ENCODE measurements at places on chromosomes 3 and 15.

GRCh38 chr3:14508966-14509795 lies 31.0 kb downstream of the GRIP2 start:
- peak; percentile 55 for DNase-seq

DNA sequence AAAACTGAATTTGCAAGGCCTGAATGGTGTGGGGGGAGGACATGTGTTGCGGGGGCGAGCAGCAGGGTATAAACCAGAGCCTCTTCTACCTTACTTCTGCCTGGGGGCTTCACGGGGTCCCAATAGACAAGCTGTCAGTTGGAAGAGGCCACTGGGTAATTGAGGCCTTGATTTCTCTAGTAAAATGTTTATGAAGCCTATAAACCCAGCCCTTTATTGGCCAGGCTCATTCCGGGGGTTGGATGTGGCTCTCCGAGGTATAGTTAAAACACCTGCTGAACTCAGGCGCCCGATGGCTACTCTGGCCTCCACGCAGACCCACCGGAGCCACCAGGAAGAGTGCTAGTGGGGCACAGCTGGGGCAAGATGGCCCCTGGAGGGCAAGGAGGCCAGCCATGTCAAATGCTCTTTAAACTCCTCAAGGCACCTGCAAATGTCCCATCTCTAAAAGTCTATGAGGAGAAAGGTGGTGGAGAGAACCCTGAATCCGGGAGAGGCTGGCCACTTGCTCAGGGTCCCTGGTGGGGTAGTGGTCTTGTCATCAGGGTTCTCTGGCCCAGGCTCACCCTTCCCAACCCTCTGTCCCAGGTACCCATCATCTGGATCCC lies 34.3 kb downstream of the IGDCC3 start:
- DNase-seq = no peak

GRCh38 chr3:187271582-187271981 lies 20.0 kb downstream of the MASP1 start:
- DNase-seq = no peak

- no peak for DNase-seq
Measured at GRCh38 chr15:67006083-67007065, 59.0 kb upstream of the SMAD3 start.

DNA sequence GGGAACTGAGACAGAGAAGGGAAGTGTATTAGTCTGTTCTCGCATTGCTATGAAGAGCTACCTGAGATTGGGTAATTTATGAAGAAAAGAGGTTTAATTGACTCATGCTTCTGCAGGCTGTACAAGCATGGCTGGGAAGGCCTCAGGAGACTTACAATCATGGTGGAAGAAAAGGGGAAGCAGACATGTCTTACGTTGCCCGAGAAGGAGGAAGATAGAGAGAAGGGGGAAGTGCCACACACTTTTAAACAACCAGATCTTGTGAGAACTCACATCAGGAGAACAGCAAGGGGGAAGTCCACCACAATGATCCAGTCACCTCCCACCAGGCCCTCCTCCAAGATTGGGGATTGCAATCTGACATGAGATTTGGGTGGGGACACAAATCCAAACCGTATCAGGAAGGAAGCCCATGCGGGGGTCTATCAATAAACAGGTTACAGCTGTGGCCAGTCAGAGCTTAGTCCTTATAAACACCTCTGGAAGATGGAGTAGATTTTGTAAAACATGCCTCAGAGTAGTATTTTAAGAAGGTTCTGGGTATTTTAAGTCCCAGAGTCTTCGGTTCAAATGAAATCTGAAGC lies 153.9 kb downstream of the GHSR start:
- peak; percentile 10 for DNase-seq

DNA sequence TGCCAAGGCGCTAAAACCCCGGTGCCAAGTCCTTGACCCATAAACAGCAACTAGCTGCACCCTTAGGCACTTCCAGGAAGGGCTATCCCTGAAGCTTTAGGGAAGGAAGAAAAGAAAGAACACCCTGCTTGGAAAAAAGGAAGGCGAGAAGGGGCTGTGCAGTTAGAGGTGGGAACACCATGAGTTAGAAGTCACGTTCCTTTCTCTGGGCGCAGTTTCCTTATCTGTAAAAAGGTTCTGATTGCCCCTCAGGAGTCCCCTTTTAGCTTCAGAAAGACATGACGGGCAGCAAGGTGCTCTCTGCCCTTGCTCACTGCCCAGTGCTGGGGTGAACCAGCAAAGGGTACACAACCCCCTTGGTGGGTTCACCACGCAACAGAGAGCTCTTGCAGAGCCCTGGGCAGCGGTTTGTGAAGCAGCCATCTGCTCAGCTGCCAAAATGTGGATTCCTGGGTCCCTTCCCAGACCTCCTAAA lies 798 bp downstream of the GCHFR start:
- DNase-seq = peak; percentile 55

- no peak for DNase-seq
Measured at GRCh38 chr3:185631508-185632206, 45.6 kb downstream of the SENP2 start.

GRCh38 chr3:53618936-53619335 lies 124.5 kb downstream of the CACNA1D start:
- DNase-seq = no peak

- no peak for DNase-seq
Measured at GRCh38 chr15:99409560-99409959, 156.2 kb upstream of the MEF2A start.

- no peak for DNase-seq
Measured at GRCh38 chr3:557972-558371, 361.4 kb downstream of the CHL1 start.

DNA sequence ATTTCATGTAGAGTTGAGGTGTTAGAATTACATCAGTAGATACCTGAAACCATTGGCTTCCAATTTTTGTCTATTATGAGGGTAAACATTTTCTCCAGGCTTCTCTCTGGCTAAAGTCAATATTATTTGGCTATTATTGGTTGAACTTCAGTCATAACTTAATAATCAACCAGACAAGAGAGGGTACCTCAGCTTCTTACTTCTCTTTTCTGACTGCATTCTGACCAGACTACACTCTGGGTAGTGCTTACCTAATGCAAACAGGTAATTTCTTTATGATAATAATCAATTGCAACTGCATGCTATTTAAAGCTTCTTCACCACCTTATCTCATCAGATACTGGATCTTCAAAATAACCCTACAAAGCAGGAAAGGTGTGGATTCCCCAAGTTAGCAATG lies 85.1 kb downstream of the ANP32A start:
- no peak for DNase-seq

GRCh38 chr3:71322154-71322553 lies 261.4 kb downstream of the FOXP1 start:
- no peak for DNase-seq

DNA sequence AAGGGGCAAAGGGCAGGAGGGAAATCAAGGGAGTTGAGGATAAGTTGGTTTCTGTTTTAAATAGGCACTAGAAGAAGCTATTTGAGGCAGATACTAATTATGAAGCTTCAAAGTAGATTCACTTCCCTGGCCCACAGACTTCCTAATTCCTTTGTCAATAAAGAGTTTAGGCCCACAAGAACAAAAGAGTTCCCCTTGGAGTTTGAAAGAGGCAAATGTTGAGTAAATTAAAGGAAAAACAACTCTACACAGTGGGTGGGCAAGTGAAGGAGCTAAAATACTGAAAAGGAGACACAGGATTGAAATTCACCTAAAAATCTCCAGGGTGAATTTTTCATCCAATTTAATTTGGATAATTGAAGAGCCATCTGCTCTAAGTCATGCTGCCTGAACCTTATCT lies 411.7 kb upstream of the RORA start:
- DNase-seq = no peak

- no peak for DNase-seq
Measured at GRCh38 chr3:134229038-134229437, 21.6 kb downstream of the RYK start.

DNA sequence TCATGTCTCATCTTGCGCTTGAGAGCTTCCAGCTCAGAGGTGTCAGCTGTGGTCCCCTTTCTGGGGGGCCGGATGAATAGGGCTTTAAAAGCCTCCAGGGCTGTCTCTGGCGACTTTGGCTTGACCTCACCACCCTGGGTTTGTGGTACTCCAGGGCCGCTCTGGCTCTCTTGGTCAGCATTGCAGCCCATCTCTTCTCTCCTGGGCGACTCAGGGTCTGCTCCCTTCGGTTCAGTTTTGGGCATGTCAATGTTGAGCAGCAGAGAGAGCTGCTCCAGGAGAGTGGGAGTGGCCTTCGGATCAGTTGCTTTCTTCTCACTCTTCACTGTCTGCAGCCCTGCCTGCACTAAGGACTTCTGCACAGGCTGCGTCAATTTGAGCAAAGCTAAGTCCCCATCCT lies 127.9 kb downstream of the FMN1 start:
- no peak for DNase-seq
